Regular cardiac myocyte (primary cell): ENCODE measurements at places on chromosomes 5 and 9. TPM values are rescaled to one million over a fixed set of nuclear protein-coding genes. Genes with fewer than 3 reads are reported as not detected.

The ANKRA2 gene
- total RNA-seq: 12.8 and 28.8 TPM in 2 replicates

The SCGB3A2 gene
- total RNA-seq: 0.85 TPM in 1 of 2 replicates, not detected in the other

The MUSK gene
- 0.19 and 0.56 TPM in 2 replicates for total RNA-seq

The PCDHB16 gene
- total RNA-seq: 0.19 and 1.7 TPM in 2 replicates

The TEX48 gene
- not detected in 2 replicates for total RNA-seq

The PCA3 gene
- total RNA-seq: under 0.01 TPM in 1 of 2 replicates, not detected in the other

The DOK3 gene
- total RNA-seq: 3.3 and 6.8 TPM in 2 replicates

The VDAC1 gene
- 462 and 530 TPM in 2 replicates for total RNA-seq

The SPATA31D4 gene
- not detected in 2 replicates for total RNA-seq

The CDKN2B gene
- total RNA-seq: 10.2 and 22.0 TPM in 2 replicates
